ENCODE measurements at places on chromosomes 4 and X. TPM values are rescaled to one million over a fixed set of nuclear protein-coding genes. Genes with fewer than 3 reads are reported as not detected.

DNA sequence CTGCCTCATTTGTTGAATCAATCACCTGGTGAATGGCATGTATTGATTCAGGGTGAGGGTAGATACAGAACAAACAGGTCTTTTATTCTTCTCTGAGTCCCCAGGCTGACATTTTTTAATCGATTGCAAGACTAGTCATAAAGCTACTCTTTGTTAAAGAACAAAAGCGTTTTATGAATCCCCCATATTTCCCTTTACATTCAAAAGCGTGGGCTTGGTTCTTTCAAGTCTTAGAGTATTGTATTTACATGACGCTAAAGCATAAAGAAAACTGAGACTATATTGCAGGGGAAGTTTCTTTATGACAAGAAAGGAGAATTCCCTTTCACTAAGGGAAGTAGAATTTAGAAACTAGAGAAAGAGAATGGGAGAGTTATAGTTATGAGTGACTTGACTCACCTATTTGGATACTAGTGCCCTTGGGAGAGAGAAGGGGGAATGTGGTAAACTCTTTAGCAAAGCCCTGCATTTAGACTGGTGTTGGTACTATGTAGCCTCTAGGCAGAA is 69.3 kb upstream of the PDE5A start:
- no peak overlapping the region for H3K4me3 ChIP-seq
- H3K4me1 ChIP-seq, result no peaks in the 10 kb centered on the region
- H3K27me3 ChIP-seq, result no peaks in the 10 kb centered on the region

- no peaks in the 10 kb centered on the region for H3K4me1 ChIP-seq
- H3K4me3 ChIP-seq, result no peak overlapping the region
- no peaks in the 10 kb centered on the region for H3K36me3 ChIP-seq
- DNase-seq, result no peak
Measured at GRCh38 chrX:88416002-88416401, 331.0 kb upstream of the CPXCR1 start.

- no peaks in the 10 kb centered on the region for H3K27me3 ChIP-seq
- H3K4me3 ChIP-seq, result no peak overlapping the region
- no peak for DNase-seq
- no peaks in the 10 kb centered on the region for H3K4me1 ChIP-seq
- no peaks in the 10 kb centered on the region for H3K36me3 ChIP-seq
- H3K27ac ChIP-seq, result no peak overlapping the region
Measured at GRCh38 chr4:31190671-31191070, 470.5 kb downstream of the PCDH7 start.

DNA sequence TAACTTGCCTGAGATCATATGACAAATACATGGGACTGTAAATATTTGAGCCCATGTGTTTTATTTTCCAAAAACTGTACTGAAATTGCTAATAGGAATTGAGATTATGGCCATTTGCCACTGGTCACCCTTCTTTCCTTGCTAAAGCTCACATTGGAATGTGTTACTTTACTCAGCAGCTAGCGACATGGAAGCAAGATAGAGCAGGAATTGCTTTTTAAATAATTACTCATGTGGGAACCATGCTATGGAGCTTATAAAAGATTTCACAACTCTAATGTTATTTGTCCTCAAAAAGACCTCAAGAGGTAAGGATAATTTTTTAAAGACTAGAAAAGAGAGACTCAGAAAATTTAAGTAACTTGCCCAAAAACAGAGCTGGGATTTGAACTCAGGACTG is 48.8 kb upstream of the AFAP1 start:
- no peak for DNase-seq
- H3K4me1 ChIP-seq, result peaks cover 5% of the 10 kb centered on the region
- H3K27ac ChIP-seq, result no peak overlapping the region
- no peaks in the 10 kb centered on the region for H3K27me3 ChIP-seq
- no peaks in the 10 kb centered on the region for H3K36me3 ChIP-seq
- no peak overlapping the region for H3K4me3 ChIP-seq

CLNK gene
- 0.29 TPM for total RNA-seq

DCAF8L1 gene
- total RNA-seq, result not detected

DNA sequence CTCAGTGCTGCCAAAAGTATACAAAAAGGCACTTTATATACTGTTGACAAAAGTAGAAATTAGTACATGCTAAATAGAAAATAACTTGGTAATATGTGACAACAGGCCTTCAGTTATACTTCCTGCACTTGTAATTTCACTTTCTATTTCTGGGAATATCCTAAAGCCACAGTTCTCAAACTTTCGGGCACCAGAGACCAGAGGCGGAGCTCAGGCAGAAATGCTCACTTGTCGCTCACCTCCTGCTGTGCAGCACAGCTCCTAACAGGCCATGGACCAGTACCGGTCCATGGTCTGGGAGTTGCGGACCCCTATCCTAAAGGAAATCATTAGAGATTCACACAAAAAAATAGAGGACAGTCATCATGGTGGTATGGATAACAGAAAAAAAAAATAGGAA is 25.7 kb downstream of the ACSL4 start:
- peaks cover 26% of the 10 kb centered on the region for H3K4me1 ChIP-seq
- no peaks in the 10 kb centered on the region for H3K27me3 ChIP-seq
- H3K4me3 ChIP-seq, result no peak overlapping the region
- no peak overlapping the region for H3K27ac ChIP-seq
- no peak for DNase-seq

GRCh38 chr4:108109997-108110416 is 58.7 kb downstream of the LEF1 start:
- H3K27me3 ChIP-seq, result no peaks in the 10 kb centered on the region
- H3K4me3 ChIP-seq, result no peak overlapping the region
- H3K36me3 ChIP-seq, result no peaks in the 10 kb centered on the region
- DNase-seq, result no peak

DNA sequence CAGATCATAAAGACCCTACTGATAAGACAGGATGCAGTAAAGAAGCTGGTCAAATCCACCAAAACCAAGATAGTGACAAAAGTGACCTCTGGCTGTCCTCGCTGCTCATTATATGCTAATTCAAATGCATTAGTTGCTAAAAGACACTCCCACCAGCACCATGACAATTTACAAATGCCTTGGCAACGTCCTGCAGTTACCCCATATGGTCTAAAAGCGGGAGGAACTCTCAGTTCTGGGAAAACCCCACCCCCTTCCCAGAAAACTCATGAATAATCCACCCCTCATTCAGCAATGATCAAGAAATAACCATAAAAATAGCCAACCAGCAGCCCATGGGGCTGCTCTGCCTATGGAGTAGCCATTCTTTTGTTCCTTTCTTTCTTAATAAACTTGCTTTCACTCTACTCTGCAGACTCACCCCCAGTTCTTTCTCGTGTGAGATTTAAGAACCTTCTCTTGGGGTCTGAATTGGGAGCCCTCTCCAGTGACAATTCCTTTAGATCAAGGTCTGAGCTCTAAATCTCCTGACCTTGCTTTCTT is 217.1 kb upstream of the STS start:
- no peak for DNase-seq
- H3K27ac ChIP-seq, result no peak overlapping the region
- no peaks in the 10 kb centered on the region for H3K36me3 ChIP-seq
- H3K4me1 ChIP-seq, result no peaks in the 10 kb centered on the region
- no peaks in the 10 kb centered on the region for H3K27me3 ChIP-seq

- H3K27ac ChIP-seq, result no peak overlapping the region
- no peak for DNase-seq
- no peaks in the 10 kb centered on the region for H3K36me3 ChIP-seq
- no peaks in the 10 kb centered on the region for H3K27me3 ChIP-seq
Measured at GRCh38 chr4:54784161-54784671, 126.5 kb downstream of the KIT start.

- H3K4me1 ChIP-seq, result no peaks in the 10 kb centered on the region
- DNase-seq, result no peak
- no peak overlapping the region for H3K27ac ChIP-seq
- H3K36me3 ChIP-seq, result no peaks in the 10 kb centered on the region
- no peaks in the 10 kb centered on the region for H3K27me3 ChIP-seq
- H3K4me3 ChIP-seq, result no peak overlapping the region
Measured at GRCh38 chr4:16360694-16361262, 134.5 kb upstream of the TAPT1 start.

- no peak overlapping the region for H3K27ac ChIP-seq
- H3K36me3 ChIP-seq, result no peaks in the 10 kb centered on the region
- no peak for DNase-seq
- no peaks in the 10 kb centered on the region for H3K27me3 ChIP-seq
- H3K4me1 ChIP-seq, result no peaks in the 10 kb centered on the region
- no peak overlapping the region for H3K4me3 ChIP-seq
Measured at GRCh38 chr4:147855571-147856009, 123.7 kb downstream of the ARHGAP10 start.

- no peaks in the 10 kb centered on the region for H3K27me3 ChIP-seq
- no peak overlapping the region for H3K27ac ChIP-seq
- no peaks in the 10 kb centered on the region for H3K4me1 ChIP-seq
- no peaks in the 10 kb centered on the region for H3K36me3 ChIP-seq
- H3K4me3 ChIP-seq, result no peak overlapping the region
Measured at GRCh38 chr4:123977641-123978081, 581.1 kb downstream of the SPRY1 start.

Data from CD4-positive, alpha-beta memory T cell (primary cell).